Activated CD4-positive, alpha-beta T cell treated with anti-CD3 and anti-CD28 coated beads, Interleukin-2, amount 10 ng/mL, durations not matched to agents 24 days and 14 days (primary cell): ENCODE measurements at places on chromosomes 7 and 10. TPM values are rescaled to one million over a fixed set of nuclear protein-coding genes. Genes with fewer than 3 reads are reported as not detected.

The PLXNA4 gene
- total RNA-seq = 0.54 and 0.70 TPM in 2 replicates

DNA sequence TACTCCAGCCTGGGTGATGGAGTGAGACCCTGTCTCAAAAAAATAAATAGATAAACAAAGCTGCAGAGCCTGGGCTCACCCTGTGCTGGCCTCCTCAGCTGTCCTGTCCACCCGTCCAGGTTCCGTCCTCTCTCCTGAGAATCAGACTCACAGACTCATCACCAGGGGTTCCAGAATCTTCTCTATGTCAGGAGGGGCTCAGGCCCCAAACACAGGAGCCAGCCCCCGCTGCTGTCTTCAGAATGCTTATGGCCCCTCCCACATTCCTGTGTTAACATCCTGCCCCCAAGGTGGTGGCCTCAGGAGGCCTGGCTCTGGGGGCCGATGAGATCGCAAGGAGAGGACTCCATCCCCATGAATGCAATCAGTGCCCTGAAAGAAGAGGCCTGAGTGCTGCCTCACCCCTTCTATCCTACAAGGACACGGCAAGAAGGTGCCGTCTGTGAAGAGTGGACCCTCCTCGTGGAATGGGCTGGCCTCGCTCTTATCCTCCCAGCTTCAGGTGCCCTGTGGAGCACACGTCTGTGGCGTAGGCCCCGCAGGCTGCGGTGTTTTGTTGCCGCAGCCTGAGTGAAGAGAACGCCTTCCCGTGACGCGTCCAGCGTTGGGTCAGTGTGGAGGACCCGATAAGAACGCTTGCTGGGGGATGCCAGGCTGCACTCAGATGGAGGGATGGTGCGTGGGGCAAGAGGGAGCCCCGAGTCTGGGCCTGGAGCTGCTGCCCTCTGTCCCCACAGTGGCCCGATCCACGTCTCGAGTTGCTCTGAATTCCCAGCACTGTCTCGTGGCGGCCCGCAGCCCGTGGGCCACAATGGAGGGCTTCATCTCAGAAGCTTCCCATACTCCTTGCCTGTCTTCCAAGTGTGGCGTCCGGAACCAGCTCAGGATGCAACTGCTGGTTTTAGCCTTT, 77.1 kb downstream of the INPP5A start:
- DNase-seq = no peak
- peaks cover 8% of the 10 kb centered on the region for H3K27me3 ChIP-seq
- no peak overlapping the region for H3K27ac ChIP-seq
- peaks cover 37% of the 10 kb centered on the region for H3K36me3 ChIP-seq
- H3K4me1 ChIP-seq = peaks cover 28% of the 10 kb centered on the region

GRCh38 chr7:142969183-142969582, 7.0 kb upstream of the KEL start:
- H3K27me3 ChIP-seq = peaks cover 22% of the 10 kb centered on the region
- H3K36me3 ChIP-seq = no peaks in the 10 kb centered on the region
- H3K27ac ChIP-seq = no peak overlapping the region
- no peak overlapping the region for H3K4me3 ChIP-seq
- H3K4me1 ChIP-seq = no peaks in the 10 kb centered on the region

DNA sequence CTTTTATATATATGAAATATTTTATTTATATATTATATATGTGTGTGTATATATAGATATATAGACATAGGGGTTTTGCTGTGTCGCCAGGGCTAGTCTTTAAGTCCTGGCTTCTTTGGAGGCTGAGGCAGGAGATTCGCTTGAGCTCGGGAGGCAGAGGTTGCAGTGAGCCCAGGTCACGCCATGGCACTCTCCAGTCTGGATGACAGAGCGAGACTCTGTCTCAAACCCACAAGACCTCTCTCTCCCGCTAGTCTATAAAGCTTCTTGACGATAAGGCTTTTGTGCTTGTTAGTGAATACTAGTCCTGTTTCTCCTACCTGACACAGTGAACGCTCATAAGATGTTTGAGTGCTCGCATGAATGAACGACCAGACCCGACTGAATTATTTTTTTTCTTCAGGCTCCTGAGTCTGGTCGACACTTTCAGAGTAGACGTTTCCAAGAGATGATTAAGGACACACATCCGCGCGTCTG, 577 bp upstream of the DDX21 start:
- no peak for DNase-seq
- peak overlapping the region; percentile 93 for H3K4me3 ChIP-seq
- no peaks in the 10 kb centered on the region for H3K27me3 ChIP-seq
- peak overlapping the region; percentile 99 for H3K27ac ChIP-seq

DNA sequence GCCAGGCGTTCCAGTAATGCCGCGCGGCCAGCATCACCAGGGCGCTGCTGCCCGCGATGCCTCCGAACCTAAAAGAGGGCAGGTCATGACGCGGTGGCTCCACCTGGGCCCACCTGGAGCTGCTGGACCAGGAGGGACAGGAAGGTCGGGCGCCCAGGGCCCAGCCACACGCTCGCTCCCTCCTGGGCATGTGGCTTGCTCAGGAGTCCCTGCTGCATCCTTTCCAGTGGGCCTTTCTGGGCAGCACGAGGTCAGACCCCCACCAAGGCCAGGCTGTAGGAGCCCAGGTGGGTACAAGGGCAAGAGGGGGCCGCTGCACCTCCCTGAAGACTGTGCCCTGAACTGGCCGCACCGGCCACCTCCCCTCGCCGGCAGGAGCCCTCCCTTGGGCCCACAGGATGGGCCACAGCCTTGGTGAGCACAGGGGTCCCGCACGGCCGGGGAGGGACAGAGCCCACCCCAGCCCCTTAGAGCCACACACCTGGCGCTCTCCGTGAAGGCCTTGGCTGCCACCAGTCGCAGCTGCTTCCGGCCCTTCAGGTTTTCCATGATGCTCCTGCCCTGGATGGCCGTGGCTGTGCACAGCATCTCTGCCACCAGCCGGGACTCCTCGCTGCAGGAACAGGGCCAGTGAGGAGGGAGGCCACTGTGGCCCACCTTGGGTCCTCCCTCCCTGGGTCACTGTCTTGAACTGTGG, 43.2 kb downstream of the CFAP46 start:
- H3K27ac ChIP-seq = no peak overlapping the region
- no peaks in the 10 kb centered on the region for H3K36me3 ChIP-seq
- peaks cover 4% of the 10 kb centered on the region for H3K27me3 ChIP-seq

The AEBP1 gene
- total RNA-seq = 21.6 and 22.2 TPM in 2 replicates

DNA sequence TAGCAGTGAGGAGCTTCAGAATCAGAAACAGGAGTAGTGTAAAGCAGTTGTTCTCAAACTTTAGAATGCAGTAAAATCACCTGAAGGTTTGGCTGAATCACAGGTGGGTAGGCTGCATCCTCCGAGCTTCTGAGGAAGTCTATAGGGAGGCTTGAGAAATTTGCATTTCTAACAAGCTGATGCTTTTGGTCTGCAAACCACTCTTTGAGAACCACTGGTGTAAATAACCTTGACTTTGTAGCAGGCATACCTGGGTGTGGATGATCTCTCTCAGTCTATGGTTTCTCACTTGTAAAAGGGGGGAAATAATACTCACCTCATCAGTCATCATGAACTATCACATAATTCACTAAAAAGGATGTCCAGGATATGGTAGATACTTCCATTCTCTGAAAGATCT, 118.1 kb downstream of the SRI start:
- H3K4me1 ChIP-seq = peaks cover 6% of the 10 kb centered on the region
- no peak overlapping the region for H3K4me3 ChIP-seq
- no peak overlapping the region for H3K27ac ChIP-seq
- H3K36me3 ChIP-seq = no peaks in the 10 kb centered on the region
- DNase-seq = no peak

DNA sequence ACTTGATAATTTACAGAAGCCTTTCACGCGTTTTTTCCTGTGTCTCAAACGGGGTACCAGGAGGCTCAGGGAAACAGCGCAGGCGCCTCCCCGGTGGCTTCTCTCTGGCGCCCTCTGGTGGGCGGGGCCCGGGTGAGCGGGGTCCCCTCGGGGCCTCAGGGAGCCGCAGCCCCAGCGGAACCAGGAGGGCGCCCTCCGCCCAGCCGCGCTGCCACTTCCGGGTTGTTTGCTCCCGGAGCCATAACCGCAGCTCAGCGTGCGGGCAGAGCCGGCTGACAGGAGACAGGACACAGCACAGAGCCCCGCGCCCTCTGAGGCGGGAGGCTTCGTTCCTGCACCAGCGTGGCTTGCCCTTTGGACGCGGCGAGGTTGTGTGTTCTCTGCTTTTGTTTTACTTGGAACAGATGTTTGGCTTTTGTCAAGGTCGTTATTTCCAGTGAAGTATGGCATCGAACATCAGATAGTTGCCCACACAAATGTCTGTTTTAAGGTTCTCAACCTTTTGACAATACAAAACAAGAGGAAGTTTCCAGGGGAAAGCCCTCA, 6.9 kb upstream of the CYP2E1 start:
- DNase-seq = peak; percentile 96
- H3K27me3 ChIP-seq = peaks cover 24% of the 10 kb centered on the region
- H3K36me3 ChIP-seq = no peaks in the 10 kb centered on the region
- H3K4me3 ChIP-seq = peak overlapping the region; percentile 55
- H3K27ac ChIP-seq = no peak overlapping the region
- H3K4me1 ChIP-seq = peaks cover 4% of the 10 kb centered on the region

GRCh38 chr10:122624546-122624945, 64.0 kb downstream of the DMBT1 start:
- no peaks in the 10 kb centered on the region for H3K36me3 ChIP-seq
- no peak overlapping the region for H3K27ac ChIP-seq
- H3K4me1 ChIP-seq = no peaks in the 10 kb centered on the region
- H3K4me3 ChIP-seq = no peak overlapping the region
- DNase-seq = no peak

- no peaks in the 10 kb centered on the region for H3K27me3 ChIP-seq
- peaks cover 30% of the 10 kb centered on the region for H3K36me3 ChIP-seq
- H3K4me1 ChIP-seq = peaks cover 18% of the 10 kb centered on the region
- DNase-seq = no peak
- peak overlapping the region; percentile 95 for H3K4me3 ChIP-seq
These were observed 537 bp upstream of the MRPS24 start for GRCh38 chr7:43869867-43870240.

- H3K4me1 ChIP-seq = no peaks in the 10 kb centered on the region
- DNase-seq = no peak
- H3K36me3 ChIP-seq = no peaks in the 10 kb centered on the region
- no peaks in the 10 kb centered on the region for H3K27me3 ChIP-seq
- H3K4me3 ChIP-seq = no peak overlapping the region
- no peak overlapping the region for H3K27ac ChIP-seq
These were observed 254.3 kb upstream of the CACNA2D1 start for GRCh38 chr7:82697897-82698296.

DNA sequence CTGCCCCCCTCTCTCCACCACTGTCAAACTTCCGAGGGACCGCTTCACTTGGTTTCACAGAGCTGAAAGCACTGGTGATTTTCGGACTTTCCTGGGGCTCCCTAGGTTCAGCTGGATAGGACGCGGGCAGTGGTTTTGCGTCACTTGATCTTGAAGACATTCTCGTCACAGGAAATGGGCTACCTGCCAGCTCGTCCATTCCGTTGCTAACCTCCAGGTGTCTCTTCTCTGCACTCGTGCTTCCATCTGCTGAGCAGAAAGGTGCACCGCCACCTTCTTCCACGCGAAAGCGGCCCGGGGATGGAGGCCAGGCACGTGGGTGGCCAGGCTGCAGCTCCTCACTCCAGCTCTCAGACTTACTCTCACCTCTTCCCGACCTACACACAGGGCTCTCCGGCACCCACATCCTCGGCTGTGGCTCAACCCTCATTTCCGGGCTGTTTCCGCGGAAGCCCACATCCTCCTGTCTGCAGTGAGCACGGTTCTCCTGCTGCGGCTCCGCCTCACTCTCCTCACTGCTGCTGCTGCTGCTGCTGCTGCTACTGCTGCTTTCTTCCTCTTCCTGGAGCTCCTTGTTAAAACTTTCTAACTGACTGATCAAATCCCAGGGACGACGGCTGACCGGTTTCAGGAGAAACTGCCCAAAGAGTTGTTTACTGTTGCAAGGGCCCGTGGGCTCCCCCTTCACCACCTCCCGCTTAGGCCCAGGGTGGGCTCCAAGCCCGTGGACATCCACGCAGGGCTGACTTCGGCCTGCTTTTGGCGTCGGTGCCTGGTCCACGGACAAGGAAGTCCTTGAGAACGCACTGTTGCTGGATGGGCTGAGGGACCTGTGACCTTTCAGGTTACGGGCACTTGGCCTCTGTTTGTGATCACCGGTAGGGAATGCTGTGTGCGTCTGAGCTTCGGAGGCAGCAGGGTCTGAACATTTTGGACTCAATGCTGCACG, 32.1 kb downstream of the JCAD start:
- peaks cover 20% of the 10 kb centered on the region for H3K27me3 ChIP-seq
- peak overlapping the region; percentile 86 for H3K27ac ChIP-seq
- H3K4me1 ChIP-seq = peaks cover 43% of the 10 kb centered on the region

The GSTO2 gene
- total RNA-seq = 0.77 and 1.3 TPM in 2 replicates

- no peak for DNase-seq
- H3K27ac ChIP-seq = no peak overlapping the region
- H3K4me1 ChIP-seq = no peaks in the 10 kb centered on the region
- no peak overlapping the region for H3K4me3 ChIP-seq
These were observed 876.2 kb downstream of the GRID1 start for GRCh38 chr10:85490431-85490830.

DNA sequence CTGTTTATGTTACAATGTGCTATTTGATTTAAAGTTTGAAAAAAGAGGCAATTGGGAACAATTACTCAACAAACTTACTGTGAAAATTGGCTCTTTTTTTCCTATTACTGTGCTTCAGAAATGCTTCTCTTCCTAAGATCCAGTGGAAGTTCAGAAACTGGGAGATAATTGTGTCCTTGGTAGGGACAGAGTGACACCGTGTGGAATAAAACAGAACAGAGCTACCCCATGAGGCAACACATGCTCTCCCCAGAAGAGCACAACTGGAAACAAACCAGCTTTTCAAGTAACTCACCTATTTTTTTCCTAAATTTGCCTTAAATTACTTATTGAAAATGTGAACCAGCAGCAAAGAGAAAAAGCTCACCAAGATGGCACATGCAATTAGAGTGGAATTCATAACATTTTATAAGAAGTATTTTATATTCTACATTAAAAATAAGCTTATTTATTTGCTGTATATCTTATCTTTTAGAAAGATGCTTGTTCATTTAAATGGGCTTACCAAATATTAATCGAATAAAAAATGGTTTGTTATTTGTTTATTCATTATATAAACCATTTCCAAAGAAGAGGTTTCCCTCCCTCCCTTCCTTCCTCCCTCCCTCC, 346.1 kb upstream of the ANKRD30A start:
- no peak overlapping the region for H3K4me3 ChIP-seq
- H3K27me3 ChIP-seq = no peaks in the 10 kb centered on the region
- no peaks in the 10 kb centered on the region for H3K4me1 ChIP-seq
- DNase-seq = no peak

The DPP6 gene
- total RNA-seq = not detected in 2 replicates

The EPO gene
- total RNA-seq = 0.40 TPM in 1 of 2 replicates, not detected in the other

- no peak overlapping the region for H3K4me3 ChIP-seq
- no peaks in the 10 kb centered on the region for H3K36me3 ChIP-seq
- H3K4me1 ChIP-seq = no peaks in the 10 kb centered on the region
- no peak for DNase-seq
- H3K27me3 ChIP-seq = no peaks in the 10 kb centered on the region
These were observed 115.3 kb downstream of the HIBADH start for GRCh38 chr7:27547401-27547800.

The PALS2 gene
- 38.5 and 39.5 TPM in 2 replicates for total RNA-seq

- no peak overlapping the region for H3K27ac ChIP-seq
- peak; percentile 51 for DNase-seq
- peaks cover 3% of the 10 kb centered on the region for H3K36me3 ChIP-seq
- H3K27me3 ChIP-seq = peaks cover 5% of the 10 kb centered on the region
- H3K4me1 ChIP-seq = no peaks in the 10 kb centered on the region
These were observed 493.2 kb upstream of the KLF6 start for GRCh38 chr10:4278186-4278585.

- no peak for DNase-seq
- H3K27me3 ChIP-seq = no peaks in the 10 kb centered on the region
- no peak overlapping the region for H3K4me3 ChIP-seq
- H3K36me3 ChIP-seq = no peaks in the 10 kb centered on the region
These were observed 73.6 kb downstream of the SLC13A1 start for GRCh38 chr7:123126171-123126570.

The GNAT3 gene
- not detected in 2 replicates for total RNA-seq

- H3K27me3 ChIP-seq = peaks cover 33% of the 10 kb centered on the region
- no peak overlapping the region for H3K27ac ChIP-seq
- no peaks in the 10 kb centered on the region for H3K4me1 ChIP-seq
- H3K4me3 ChIP-seq = no peak overlapping the region
These were observed 11.7 kb downstream of the ADIRF start for GRCh38 chr10:86979977-86980448.

The AKR1D1 gene
- total RNA-seq = not detected in 2 replicates
